WERI-Rb-1 (cell line): ENCODE measurements at places on chromosomes 6 and 20.

DNA sequence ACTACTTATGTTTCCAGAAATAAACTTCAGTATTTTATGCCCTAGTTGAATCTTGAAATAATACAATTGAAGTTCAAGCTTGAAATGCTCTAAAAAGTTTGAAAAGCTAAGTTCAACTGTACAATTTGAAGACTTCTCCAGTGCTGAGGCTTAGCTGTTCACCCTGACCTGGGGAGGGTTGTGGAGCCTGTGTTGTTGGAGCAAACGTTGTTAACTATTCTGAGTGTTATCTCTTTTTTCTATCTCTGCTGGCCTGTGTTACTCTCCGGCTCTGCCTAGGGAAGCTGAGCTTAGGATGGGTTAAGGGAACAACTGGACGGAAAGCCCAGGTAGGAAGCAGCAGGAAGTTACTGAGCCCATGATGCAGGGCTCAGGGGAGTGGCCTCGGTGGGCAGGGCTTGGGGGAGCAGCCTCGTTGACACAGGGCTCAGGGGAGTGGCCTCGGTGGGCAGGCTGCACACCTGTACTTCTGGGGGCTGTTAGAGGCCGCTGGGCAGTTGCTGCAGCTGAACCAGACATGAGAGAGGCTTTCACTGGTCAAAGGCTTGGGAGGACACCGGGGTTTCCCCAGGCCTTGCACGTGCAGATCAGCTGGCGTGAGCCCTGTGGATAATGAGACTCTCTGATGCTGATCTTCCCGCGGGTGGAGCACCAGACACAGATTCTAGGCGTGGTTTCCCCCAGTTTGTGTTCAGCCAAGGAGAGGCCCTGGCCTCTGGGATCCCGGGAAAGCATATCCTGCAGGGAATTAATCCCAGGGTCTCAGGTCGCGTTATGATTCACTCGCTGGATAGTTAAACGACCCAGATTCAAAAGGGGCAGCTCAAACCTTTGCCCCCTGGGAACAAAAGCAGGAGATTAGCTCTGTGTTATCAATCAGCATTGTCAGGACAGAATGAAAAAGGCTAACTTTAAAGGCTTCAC is 58.9 kb downstream of the ERMARD start:
- peak; percentile 63 for DNase-seq

- DNase-seq, result no peak
These were observed 374.2 kb upstream of the FLRT3 start for GRCh38 chr20:14711652-14712051.

GRCh38 chr6:40802481-40802880 is 215.3 kb upstream of the LRFN2 start:
- no peak for DNase-seq

- no peak for DNase-seq
These were observed 5.9 kb upstream of the HDAC2 start for GRCh38 chr6:113976806-113977205.

DNA sequence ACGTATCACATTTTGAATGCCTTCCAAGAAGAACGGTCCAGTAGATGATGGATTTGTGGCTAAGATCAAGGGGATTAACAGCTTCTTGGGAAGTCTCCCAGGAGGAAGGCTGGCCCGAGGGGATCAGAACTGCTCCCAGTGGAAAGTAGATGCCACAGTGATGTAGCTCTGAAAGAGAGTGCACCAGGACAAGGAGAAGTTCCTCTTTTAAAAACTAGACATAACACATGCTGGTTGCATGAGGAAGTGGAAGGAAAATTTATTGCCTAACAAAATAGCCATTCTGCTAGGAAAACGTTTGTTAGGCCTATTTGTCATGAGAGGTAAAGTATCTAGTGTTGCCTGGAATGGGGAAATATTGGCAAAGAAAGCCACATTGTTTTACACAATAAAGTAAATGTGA is 87.8 kb downstream of the CDH26 start:
- peak; percentile 71 for DNase-seq

GRCh38 chr6:87723170-87724078 is 21.4 kb upstream of the AKIRIN2 start:
- DNase-seq, result no peak

DNA sequence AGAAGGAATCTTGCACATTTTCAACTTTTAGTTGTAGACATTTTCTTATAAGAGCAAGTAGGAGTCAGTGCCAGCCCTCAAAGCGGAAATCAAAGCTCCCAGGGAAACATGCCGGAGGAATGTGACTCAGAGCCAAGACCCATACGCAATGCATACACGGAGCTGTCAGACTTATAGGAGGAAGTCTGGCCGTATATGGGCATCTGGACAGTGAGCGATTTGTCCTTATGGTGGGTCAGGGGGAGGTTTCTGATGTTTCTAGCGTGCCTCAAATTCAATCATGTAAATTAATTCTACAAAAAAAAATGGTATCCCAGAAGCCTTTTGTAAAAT is 3.6 kb upstream of the CCN2 start:
- DNase-seq, result no peak

GRCh38 chr6:41430875-41431274 is 95.5 kb downstream of the NCR2 start:
- peak; percentile 48 for DNase-seq

DNA sequence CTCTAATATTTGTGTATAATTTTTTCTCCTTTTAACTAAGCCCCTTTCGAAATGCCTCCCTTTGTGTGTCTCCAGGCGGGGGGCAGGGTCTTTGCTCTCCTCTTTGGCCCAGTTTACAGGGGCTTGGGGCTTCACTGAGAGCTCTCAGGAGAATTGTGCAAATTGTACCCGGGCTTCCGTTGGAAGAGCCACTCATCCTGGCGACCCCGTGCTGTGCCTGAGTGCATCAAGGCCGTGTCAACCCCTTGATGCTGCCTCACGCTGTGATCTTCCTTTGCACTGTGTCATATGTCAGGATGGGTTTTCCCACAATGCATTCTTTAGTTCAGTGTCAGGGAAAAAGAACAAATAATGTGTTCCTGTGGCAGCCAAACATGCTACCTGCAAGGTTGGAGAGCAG is 118.0 kb upstream of the POU3F2 start:
- no peak for DNase-seq

DNA sequence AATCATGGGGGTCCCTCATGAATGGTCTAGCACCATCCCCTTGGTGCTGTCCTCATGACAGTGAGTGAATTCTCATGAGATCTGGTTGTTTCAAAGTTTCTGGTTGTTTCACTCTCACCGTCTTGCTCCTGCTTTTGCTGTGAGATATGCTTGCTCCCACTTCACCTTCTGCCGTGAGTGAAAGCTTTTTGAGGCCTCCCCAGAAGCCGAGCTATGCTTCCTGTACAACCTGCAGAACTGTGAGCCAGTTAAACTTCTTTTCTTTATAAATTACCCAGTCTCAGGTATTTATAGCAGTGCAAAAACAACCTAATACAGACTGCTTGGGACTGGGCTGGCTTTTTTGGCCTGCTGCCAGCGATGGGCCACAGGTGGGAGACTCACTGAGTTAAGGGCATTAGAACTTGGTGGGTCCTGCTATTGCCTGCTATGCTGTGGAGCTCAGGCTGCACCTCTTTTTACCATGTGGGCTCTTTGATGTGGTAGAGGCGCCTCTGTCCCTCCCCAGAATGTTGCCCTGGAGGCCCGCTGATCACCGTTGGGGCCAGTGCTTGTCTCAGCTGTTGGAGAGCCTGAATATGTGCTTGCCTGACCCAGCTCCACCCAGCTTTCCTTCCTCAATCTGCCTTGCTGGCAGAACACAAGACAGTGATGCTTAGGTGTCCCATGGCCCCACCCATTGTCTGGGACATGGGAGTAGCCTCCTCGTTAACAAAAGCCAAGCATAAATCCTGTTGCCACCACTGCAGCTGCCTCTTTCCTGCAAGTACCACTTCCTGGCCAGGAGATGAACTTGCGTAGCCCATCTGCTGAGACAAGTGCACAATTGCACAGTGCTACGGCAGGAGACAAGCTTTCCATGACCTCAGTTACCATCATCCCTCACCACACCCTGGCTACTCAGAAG is 47.1 kb downstream of the IGF2R start:
- no peak for DNase-seq

- DNase-seq, result no peak
These were observed 40.5 kb downstream of the SNAP25 start for GRCh38 chr20:10259166-10259565.

GRCh38 chr6:85394853-85395538 is 54.9 kb upstream of the NT5E start:
- DNase-seq, result no peak

GRCh38 chr6:53301801-53302537 is 46.8 kb downstream of the ELOVL5 start:
- no peak for DNase-seq

GRCh38 chr6:142764311-142764710 is 180.7 kb downstream of the HIVEP2 start:
- DNase-seq, result no peak

DNA sequence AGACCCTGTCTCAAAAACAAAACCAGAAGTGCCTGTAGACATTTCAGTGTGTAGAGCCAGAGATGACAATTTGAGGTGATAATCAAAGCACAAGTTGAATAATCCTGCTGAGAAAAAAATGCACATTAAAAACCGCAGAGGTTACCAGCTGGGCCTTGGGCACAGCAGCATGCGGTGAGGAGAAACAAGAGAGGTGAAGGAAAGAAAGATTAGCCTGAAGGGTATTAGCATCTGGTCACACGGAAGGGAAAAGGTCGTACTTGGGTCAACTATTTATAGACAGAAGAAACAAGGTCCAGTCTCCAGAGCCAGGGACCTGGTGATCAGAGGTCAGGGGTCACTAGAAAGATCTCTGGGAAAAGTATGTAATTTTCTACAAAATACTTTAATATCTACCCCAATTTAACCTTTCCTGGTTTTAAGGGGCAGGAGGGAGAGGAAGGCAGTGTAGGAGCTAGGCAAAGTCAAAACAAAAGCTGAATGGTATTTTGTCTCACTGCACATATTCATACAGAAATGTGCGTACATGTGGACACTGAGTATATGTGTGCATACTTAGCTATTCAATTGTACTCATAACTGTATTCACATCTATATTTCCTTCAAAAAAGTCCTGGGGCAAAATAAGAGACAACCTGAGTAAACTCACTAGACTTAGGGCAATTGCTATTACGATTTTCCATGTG is 10.1 kb downstream of the MAP7 start:
- DNase-seq, result peak; percentile 15

DNA sequence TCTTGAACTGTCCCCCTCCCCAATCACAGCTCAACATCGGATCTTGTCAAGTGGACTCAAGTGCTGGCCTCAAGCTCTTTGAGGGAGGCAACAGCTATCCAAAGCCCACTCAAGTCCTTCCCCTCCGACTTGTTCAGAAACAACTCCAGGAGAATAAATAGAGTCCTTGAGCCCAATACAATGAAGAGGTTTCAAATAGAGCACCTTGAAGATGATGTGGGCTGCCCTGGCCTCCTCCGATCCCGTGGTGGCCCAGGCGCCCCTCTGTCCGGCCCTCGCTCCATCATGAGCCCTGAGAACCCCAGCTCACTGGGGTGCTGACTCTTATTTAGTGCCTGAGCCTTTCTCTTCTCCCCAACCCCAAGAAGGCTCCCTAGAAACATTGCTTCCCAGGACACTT is 164.3 kb upstream of the PMEPA1 start:
- no peak for DNase-seq

DNA sequence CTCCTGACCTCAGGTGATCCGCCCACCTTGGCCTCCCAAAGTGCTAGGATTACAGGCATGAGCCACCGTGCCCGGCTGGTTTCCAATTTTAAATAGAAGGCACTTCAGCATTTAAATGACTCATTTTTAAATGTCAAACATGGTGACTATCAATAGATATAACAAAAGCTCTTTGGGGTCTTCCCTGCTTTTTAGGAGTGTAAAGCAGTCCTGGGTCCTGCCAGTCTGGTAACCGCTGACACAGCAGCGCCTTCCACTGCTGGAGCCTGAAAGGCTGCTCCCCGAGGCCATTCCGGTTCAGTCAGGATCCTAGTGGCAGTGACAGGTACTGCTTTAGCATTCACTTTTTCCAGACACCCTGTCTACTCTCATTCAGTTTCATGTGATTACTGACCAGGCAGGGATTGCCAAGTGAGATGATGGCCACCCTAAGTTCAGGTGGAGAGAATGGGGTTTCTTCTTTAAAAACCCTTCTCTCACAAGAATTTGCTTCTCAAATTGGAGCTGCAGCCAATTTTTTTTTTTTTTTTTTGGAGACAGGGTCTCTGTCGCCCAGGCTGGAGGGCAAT is 5.1 kb downstream of the DIDO1 start:
- DNase-seq, result peak; percentile 70

GRCh38 chr6:148508401-148509041 is 165.9 kb downstream of the SASH1 start:
- no peak for DNase-seq

GRCh38 chr20:63282946-63283345 is 10.0 kb upstream of the COL20A1 start:
- DNase-seq, result no peak

GRCh38 chr6:158047563-158048323 is 66.1 kb downstream of the SYNJ2 start:
- DNase-seq, result no peak

DNA sequence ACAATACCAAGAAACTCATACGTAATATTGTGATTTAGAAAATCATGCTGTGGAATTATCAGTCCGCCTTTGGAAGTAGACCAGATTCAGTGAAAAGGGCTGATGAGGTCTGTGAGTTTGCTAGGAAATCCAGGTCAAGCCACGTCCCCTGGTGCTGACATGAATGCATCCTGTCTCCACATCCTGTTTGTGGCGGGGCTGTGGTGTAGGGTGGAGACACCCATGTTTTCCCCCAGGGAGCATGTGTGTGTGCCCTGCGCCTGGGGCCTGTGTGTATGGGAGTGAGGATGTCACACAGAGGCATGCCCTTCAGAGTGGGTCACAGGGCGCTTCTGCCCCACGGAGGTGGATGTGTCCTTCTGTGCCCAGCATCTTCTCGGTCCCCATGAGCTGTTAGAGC is 109.1 kb downstream of the SASH1 start:
- DNase-seq, result no peak

DNA sequence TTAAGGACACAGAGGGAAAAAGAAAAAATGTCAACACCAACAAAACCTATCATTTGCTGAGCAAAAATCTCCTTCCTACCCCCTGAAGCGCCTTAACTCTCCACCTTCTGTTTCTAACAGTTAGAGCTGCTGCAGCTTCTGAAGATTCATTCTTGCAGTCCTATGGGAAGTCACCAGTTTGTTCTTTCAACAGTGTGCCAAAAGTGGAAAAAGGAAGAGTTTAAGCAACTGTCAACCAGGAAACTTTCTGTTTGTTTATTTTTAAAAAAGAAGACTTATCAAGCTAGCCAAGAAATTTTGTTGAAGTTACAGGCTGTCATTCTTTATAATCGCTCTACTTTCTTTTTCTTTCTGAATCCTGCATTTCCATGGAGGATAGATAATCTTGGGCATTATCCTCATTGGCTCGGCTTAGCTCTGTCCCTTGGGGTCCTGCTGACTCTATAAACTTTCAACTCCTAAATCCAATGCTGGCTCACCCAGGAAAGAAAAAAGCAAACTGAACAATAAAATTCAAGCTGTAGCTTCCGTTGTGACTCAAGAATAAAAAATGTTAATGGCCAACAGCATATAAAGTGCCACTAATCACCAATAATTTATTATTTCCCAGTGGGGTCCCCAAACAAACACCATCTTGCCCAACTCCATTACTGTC is 172.8 kb upstream of the CITED2 start:
- DNase-seq, result no peak

DNA sequence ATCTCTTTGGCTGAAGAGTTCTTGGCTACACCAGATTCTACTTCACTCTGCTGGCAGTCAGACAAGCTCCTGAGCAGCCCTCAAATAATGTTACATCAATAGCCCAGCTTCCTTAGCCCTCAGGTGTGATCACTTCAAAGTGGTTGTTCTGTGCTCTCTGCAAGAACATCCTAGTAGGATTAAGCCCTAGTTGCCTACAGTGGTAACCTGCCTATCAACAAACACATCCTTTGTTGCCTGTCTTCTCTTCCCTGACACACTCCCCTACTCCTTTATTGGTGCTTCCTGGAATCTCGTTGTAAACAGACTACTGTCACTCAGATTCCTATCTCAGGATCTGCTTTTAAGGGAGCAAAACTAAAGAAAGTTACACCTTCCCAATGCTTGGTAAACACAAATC is 45.1 kb upstream of the TASP1 start:
- no peak for DNase-seq
